ENCODE measurements at places on chromosomes 12 and 14.

GRCh38 chr12:42446761-42447160, 120.8 kb downstream of the PPHLN1 start:
- DNase-seq, result no peak

GRCh38 chr12:47024463-47024862, 55.0 kb upstream of the PCED1B start:
- no peak for DNase-seq

GRCh38 chr12:26813812-26814211, 19.2 kb downstream of the ITPR2 start:
- no peak for DNase-seq

DNA sequence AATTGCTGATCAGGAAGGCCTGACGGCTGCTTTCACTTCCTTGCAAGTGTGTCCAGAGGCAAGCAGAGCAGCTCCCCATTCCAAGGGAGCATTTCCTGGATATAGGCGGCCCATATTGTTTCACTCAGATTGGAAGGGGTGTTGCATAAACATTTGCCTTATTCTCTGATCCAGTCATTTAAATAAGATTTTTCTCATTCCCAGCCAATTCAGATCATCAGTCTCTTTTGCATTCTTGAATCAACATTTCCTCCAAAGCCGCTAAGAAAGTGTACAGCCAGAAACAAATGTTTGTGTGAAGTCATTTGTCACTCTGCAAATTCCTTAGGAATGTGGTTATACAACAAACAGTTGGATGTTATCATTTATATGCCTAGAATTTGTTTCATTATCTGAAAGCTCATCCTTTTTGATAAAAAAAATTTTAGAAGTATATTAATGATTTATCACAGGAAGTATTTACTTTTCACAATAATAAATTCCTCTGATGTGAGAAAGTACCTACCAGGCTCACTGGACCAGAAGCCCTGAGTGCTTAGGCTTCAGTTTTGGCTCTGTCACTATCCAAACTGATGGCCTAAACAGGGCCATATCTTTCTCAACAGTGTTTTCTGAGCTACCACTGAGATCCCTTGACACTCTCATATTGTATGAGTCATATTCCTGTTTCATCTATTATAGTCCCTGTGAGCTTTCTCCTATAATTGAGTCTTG, 379.6 kb downstream of the CCDC91 start:
- no peak for DNase-seq

DNA sequence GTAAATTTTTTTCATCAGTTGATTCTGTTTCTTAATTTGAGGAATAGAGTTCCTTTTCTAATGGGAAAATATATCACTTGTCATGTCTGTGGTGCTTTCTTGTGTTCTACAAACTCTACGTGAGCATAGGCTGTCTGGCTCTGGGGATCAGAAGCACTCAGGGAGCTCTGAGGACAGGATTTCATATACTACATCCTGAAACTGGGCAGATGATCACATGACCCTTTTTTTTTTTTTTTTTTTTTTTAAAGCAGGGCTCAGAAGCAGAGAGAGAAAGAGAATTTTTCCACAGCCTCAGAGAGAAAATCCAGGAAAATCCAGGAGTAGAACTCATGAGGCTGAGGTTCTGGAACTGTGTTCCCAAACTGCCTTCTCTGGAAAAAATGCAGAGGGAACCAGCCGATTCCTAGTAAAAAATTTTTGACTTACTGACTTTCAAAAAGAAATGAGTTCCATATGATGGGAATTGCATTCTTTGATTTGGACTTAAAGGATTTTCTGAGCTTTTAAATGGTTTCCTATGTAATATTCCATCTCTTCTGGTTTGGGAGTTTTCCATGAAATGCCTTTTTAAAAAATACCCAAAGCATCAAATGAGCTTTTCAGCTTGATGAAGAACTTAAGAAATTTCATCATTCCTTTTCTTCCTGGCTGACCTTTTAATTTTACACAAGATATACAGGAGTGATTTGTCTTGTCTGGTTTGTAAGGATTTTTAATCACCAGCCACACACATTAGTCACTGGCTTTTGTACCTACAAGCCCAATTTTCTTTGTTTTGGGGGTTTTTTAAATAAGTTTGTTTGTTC, 183.1 kb upstream of the HIF1A start:
- no peak for DNase-seq

GRCh38 chr12:60072911-60073310, 477.1 kb downstream of the SLC16A7 start:
- DNase-seq, result no peak

DNA sequence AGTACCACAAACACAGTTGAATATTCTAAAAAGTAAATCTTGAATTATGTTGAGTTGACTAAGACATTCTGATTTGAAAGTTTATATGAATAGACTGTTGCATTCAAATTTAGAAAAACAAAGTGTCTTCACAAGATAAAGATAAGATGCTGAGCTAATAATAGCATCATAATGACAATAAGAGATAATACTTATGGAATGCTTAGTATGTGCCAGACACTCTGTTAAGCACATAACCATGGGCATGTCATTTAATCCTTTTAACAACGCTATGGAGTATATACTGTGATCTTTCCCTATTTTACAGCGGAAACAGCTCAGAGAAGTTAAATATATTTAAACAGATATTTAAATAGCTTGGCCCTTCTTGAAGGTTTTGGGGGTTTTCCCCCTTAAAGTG, 163.4 kb downstream of the SRGAP1 start:
- DNase-seq, result no peak

DNA sequence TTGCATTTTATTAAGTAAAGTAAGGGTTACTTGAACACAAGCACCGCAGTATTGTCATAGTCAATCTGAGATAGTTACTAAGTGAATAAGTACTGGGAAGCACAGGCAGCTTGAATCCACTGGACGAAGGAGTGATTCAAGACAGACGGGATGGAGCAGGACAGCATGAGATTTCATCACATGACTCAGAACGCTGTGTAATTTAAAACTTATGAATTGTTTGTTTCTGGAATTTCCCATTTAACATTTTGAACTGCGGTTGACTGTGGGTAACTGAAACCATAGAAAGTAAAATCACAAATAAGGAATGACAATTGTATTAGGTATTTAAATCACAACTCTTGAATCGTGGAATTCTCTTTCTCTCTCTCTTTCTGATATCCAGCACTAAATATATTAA, 1630.4 kb upstream of the SEL1L start:
- DNase-seq, result no peak

GRCh38 chr12:2629051-2629450, 165.7 kb upstream of the FKBP4 start:
- DNase-seq, result no peak

GRCh38 chr14:30214461-30215090, 286.9 kb upstream of the PRKD1 start:
- no peak for DNase-seq

GRCh38 chr12:16913832-16914490, 308.0 kb upstream of the LMO3 start:
- DNase-seq, result no peak

DNA sequence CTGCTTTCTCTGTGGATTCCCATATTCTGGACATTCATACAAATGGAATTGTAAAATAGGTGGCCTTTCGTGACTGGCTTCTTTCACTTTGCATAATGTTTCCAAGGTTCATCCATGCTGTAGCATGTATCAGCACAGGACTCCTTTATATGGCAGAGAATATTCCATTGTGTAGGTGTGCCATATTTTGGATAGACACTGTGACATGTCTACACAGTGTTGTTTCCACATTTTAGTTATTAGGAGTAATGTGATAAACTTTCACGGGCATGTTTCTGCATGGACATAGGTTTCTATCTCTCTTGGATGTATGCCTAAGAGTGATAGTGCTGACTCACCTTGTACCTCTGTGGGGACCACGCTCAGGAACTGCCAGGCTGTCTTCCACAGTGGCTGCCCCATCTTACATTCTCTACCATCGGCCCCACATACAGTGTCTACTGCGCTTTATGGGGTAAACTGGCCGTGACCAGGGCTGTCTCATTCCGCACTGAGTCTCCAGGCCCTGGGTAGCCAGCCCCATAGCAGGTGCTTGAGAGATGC, 7.1 kb upstream of the KRT84 start:
- DNase-seq, result no peak

DNA sequence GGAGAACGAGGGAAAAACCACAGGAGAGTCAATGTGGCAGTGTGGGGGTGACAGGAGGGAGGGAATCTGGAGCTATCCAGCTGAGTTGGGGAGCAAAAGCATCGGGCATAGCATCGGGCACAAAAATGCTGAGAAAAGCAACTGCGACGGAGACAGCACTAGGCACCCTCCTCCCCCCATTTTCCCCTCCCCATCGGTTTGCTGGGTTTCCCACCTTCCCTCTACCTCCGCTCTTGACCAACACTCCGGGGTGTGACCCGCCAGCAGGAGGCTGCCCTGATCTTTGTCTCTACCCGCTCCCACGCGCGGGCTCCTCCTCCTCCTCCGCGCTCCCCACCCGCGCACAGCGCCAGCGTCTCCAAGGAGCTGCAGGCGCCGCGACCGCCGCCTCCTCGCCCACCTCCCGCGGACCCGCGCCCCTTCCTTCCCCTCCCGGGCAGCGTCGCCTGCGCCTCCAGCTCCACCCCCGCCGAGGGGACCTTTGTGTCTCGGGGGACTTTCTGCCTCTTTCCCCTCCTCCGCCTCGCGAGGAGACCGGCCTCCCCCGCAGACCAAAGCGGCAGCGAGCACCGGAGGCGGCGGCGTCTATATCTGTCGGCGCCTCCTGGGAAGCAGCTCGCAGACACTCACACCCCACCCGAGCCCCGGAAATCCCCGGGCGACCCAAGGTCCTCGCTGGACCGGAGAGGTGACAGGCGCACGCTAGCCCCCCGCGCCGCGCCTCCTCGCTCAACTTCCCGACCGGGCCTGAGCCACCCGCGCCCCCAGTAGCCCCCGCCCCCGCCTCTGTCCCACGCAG, 920 bp downstream of the CDK17 start:
- peak; percentile 62 for DNase-seq

- DNase-seq, result no peak
Measured at GRCh38 chr12:75720812-75721641, 209.6 kb upstream of the KRR1 start.

- DNase-seq, result no peak
Measured at GRCh38 chr12:5708371-5708770, 236.7 kb downstream of the ANO2 start.

GRCh38 chr14:53999061-53999488, 42.5 kb upstream of the BMP4 start:
- no peak for DNase-seq

GRCh38 chr12:49987625-49988303, 15.0 kb downstream of the AQP6 start:
- no peak for DNase-seq

DNA sequence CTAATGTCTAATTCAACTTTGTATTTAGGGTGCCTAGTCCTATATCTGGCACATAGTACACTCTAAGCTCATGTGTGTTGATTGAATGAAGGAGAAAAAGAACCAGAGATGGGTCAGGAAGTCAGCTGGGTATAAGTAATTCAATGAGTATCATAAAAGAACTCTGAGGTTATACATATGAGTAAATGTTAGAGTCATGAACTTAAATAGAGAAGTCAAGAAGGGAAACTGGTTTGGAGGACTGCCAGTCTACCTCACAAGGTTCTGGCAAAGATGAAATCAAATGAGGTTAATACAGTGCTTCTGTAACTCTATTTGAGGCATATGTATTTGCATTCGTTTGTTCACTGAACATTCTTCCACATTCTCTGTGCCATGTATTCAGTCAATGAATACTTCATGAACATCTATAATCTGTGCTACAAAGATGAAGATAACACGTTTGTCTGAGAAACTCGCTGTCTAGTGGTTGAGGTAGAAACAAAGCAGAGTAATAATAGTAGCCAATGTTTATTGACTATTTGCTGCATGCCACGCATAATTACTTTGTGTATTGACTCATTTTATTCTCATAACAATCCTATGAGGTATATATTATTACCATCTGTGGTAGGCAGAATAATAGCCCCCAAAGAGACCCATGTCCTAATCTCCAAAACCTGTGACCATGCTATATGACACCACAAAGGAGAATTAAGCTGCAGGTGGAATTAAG, 88.9 kb downstream of the PTGER2 start:
- DNase-seq, result no peak

- DNase-seq, result peak; percentile 81
Measured at GRCh38 chr12:54214553-54215406, 26.0 kb upstream of the SMUG1 start.

DNA sequence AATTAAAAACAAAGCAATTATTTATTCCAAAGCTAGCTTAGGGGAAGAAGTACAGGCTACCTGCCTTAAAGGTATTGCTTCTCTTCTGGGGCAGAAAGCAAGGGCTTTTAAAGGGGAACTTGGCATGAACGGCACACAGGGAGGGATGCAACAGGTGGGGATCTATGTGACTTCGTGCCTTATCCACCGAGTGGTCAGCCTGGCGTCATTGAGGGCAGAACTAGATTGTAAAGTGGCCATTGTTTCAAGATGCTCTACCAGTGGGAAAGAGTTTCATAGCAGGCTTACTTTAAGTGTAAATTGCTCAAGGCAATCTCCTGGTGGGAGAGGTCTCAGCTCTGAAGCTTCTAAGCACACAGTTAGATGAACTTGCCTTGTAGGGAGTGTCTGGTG, 360.4 kb downstream of the ATP23 start:
- no peak for DNase-seq

DNA sequence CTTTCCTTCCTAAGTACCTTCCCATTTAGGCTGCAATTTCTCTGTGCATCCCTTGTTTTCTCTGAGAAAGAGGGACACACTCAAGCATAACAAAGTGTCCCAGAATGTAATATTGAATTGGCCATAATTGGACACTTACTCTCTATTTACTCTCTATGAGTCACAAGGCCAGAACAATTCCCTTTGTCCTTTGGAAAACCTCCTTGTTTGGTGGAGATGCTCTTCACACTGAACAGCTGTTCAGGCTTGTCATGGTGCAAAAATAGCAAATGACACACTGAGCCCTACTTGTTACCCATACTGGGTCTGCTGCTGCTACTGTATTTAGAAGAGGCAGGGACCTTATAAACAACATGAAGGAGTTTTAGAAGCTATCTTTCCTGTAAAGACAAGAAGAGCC, 1590.5 kb upstream of the TMEM132C start:
- no peak for DNase-seq

DNA sequence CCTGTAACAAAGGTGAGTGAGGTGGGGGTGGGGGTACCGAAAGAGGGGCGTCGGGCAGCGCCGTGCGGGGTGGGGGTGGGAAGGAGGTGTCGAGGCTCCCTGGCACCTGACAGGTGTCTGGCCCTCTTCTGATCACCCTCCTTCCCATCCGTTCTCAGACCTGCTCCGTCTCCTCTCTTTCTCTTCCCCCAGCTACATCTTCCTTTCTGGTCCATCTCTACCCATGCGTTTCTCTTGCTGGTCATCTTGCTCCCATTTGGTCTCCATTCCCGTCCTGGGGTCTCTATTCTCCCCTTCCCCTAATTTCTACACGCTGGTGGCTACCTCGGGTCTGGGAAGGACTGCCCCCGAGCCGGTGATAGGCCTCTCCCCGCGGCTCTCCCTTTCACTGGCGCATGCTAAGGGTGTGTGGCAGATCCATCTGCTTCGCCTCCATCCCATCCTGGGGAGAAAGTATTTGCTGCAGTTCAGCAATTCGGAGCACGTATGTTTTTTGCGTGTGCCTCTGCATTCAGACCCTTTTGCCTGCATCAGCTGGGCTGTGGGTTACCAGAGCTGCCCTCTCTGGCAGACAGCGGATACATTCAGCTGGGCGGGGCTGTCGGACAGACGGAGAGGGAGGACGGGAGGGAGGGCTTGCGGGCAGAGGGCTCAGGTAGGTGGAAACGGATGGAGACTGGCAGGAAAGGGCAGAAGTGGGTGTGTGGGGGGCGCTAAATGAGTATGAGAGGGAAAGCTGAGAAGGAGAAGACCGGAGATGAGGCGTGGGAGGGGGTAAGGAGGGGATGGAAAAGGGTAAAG, 730 bp downstream of the CLSTN3 start:
- peak; percentile 13 for DNase-seq
